ENCODE measurements at places on chromosomes 1 and 21.

DNA sequence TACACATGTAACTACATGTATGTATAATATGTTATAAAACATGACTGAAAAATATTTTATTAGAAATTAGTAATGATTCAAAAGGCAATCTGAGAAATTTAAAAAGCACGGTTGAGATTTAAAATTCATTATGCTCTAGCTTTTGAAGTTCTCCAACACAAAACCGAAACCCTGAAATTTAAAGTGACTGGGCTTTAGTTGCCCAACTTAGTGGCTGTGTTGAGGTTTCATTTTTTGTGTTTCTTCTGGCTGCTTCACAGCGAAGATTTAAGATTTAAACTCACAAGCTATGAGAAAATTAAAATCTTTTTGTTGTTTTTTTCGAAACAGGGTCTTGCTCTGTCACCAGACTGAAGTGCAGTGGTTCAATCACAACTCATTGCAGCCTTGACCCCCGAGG, 1058.7 kb downstream of the NCAM2 start:
- no peak for DNase-seq

DNA sequence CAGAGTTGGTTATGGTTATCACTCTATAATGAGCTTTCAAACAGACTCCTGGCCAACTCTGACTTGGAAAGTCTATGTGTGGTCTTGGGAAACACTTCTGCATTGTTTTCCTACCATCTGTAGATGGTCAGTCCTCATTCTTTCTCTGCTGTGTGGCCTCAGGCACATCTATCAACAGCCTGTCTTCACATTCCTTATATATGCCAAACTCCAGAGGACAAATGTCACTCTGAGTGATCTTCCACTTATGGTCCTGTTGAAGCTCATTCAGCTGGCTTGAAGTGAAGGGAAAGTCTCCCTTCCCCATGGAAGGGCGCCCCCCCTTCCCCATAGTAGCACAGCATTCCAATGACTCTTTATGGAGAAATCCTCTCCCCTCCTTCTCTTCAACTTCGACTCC, 58.7 kb downstream of the VANGL2 start:
- DNase-seq, result no peak

GRCh38 chr1:169112241-169112640, 5.8 kb downstream of the ATP1B1 start:
- no peak for DNase-seq

DNA sequence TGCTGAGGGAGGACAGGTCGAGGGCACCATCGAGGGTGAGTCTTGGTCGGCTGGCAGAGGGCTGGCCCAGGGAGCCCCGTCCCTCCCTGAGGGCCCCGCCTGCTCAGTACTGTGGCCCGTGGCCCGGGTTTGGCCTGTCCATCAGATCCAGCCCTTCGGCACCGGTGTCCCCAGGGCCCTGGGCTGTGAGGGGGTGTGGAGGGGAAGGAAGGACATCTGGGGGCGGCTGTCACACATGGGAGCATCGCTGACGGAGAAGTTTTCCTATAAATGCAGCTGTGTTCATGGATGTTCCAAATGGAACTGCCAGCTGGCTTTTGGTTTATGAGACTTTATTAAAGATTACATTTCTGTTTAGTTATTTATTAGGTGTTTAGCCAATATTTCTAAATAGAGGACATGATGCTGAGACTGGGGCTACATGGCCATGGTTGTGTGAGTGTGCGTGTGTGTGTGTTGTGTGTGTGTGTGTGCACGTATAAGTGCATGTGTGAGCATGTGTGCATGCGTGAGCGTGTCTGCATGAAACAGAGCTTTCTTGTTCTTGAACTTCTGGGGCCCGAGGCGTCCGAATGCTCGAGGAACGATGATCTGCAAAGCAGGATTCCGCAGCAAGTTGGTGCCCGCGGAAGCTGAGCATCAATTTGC, 54.3 kb downstream of the SLX9 start:
- DNase-seq, result no peak

DNA sequence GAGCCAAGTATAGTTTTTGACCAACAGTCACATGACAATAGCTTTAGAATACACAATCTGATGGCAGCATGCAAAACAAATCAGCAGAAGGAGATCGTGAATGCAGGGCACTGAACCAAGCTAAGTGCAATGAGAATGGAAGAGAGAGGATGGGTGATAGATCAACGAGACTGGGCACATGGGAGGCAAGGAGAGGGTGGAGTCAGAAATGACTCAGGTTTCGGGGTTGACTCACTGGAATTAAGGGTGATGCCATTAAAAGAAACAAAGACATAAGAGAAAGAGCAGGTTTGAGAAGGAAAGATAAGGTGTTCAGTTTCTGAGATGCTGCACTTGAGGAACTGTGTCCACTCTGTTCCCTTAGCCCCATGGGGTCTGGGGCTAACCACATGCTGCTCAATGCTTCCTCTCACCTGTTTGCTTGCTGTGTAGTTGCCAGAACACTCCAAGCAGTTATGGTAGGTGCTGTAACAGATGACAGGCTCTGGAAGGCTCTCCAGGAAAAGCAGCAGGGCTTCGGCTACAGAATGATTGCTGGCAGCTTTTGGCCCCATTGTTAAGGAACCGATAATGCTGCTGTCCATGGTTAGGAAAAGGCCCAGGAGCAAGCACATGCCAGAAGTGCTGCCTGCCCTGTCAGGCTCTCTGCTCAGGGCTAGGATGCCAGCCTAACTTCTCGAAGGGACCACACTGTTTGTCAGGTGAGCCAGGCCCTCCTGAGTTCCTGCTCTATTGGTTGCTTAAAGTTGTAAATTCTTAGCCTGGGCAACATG, 6.1 kb upstream of the MTF1 start:
- no peak for DNase-seq

Data from sciatic nerve (tissue), 2 donors.